ENCODE measurements at places on chromosomes 3 and 15. TPM values are rescaled to one million over a fixed set of nuclear protein-coding genes. Genes with fewer than 3 reads are reported as not detected.

The ST3GAL6 gene
- polyA plus RNA-seq, result 3.2 TPM

The LRRK1 gene
- 3.8 TPM for polyA plus RNA-seq

The SLC15A2 gene
- 0.54 TPM for polyA plus RNA-seq

The FETUB gene
- not detected for polyA plus RNA-seq

The HES1 gene
- 12.3 TPM for polyA plus RNA-seq

The SFMBT1 gene
- polyA plus RNA-seq, result 19.3 TPM

The NCKIPSD gene
- 16.7 TPM for polyA plus RNA-seq

The ADCY5 gene
- 0.67 TPM for polyA plus RNA-seq

The PYGO1 gene
- 2.8 TPM for polyA plus RNA-seq

All from small intestine (tissue), 16 donors.